ENCODE measurements at places on chromosomes 2 and 18.
A peak's percentile ranks its signal among the peaks of the same experiment; 100 is the strongest.

- DNase-seq = no peak
Measured at GRCh38 chr18:25798046-25798445, 292.4 kb downstream of the SS18 start.

- DNase-seq = no peak
Measured at GRCh38 chr2:163373496-163373895, 362.3 kb downstream of the FIGN start.

- DNase-seq = no peak
Measured at GRCh38 chr2:188235364-188235763, 56.3 kb upstream of the GULP1 start.

DNA sequence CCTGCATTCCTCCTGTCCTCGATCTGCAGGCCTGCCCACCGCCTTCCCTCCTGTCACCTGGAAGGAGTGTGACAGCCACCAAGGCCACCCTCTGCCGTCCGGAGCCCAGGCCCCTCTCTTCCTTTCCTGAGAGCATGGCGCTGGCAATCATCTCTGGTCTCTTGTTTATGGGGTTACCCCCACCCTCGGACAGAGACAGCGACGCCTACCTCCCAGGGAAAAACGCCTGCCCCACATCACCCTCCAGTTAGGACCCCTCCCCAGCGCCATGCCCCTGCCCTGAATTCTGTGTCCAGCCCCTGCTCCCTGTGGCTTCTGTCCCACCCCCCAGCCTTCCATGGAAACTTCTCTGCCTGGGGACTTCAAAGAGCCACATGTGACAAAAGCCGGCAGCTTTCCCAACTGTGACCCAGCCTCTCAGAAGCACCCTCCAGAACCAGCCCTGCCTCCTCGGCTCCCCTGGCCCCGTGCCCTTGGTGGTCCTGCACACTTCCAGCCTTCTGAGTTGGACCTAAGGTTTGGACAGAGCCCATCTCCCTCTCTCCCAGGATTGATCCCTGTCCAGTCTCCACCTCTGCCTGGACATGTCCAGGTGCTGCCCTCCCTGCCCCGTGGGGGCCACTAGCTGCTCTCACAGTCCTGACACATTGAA, 145.0 kb upstream of the HDAC4 start:
- no peak for DNase-seq

DNA sequence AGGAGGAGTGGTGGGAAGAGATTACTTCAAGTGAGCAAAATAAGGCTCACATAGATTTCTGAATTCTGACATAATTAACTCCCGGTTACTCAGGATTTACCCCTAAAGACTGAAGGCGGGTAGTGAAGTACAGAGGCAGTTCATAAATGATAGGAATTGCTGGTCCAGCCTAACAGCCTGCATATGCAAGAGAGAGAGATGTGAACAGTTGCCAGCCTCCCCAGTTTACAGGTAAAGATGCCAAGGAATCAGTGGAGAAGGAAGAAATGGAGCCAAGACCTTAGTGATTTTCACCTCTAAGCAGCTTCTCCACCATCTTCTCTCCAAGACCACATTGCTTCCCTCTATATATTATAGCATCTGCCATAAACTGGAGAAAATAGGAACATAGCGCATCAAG, 91.8 kb upstream of the THUMPD2 start:
- DNase-seq = no peak

GRCh38 chr2:117921520-117921919, 92.3 kb downstream of the CCDC93 start:
- no peak for DNase-seq

DNA sequence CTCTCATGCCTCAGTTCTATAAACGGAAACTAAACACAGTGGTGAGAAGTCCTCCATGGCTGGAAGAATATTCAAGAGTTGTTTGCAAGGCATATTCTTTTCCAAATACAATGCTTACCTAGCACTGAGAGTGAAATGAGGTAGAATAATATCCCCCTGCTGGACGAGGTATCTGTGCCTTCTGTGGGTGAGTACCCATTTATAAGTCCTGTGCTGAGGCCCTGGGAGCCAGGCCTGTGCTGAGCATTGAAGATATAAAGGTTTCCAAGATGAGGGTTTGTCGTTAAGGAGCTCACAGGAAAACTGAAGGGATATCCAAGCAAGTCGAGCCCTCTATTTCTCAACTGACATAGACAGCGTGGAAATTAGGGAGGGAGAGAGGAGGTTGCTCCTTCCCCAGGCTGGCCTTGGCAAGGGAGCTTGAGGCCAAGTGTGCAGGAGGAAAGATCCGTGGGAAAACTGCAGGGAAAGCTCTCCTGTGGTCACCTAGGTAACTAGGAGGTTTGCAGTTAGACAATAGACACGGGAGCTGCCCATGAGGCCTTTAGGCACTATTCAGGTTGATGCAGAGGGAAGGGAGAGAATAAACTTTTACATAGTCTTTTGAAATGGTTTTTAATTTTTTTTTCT, 17.6 kb downstream of the PTPRM start:
- DNase-seq = no peak

DNA sequence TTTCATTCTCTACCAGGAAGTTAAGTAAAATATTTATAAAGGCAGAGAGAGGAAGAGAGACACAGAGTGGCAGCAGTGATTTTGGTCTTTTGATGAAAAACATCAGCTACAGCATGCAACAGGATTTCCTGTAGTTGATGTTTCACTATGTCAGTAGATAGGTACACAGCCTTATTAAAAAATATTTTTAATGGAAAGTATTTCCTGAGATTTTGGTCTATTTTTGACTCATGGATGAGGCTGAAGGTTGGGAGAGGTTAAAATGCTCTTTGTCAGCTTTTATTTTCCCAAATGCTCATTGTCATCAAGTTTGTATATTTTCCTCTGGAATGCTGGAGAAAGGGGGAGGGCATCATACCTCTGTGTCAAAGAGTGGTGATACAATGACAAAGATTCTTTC, 1112.5 kb downstream of the CBLN2 start:
- DNase-seq = no peak

- DNase-seq = no peak
Measured at GRCh38 chr18:10465174-10465939, 10.9 kb downstream of the APCDD1 start.

GRCh38 chr2:207930747-207931146, 94.6 kb downstream of the PLEKHM3 start:
- no peak for DNase-seq

- no peak for DNase-seq
Measured at GRCh38 chr2:70255637-70256314, 2.2 kb upstream of the PCYOX1 start.

DNA sequence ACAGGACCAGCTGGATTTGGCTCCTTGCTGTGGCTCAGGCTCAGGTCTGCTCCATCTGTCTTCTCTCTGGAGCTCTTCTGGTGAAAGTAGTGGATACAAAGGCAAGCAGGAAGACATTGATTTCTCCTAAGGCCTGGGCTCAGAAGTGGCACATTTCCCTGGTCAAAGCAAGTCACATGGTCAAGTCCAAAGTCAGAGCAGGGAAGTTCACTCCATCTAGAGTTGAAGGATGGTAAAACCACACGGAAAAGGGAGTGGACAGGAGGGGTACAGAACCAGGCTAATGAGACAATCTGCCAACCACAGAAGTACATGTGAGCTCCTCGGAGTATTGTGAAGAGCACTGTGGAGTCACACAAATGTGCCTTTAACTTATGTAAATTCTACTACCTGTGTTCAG, 66.1 kb downstream of the MARCO start:
- peak; percentile 4 for DNase-seq

- DNase-seq = no peak
Measured at GRCh38 chr18:34911081-34911480, 130.1 kb upstream of the MAPRE2 start.

DNA sequence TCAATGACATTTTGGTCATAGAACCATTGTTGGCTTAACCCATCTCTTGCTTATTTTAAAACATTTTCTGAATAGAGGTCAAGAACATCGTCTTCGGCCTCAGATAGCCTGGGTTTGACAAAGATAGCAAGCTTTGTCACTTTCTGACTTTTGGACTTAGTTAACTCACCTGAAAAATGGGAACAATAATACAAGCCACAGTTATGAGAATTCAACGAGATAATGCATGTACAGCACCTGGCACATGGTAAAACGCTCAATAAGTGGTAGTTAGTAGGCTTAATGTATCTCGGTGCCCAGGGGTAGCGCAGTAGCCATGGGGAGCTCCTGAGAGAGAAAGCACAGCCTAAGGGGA, 446 bp upstream of the COPS7B start:
- no peak for DNase-seq

- no peak for DNase-seq
Measured at GRCh38 chr2:73000808-73001570, 70.5 kb downstream of the SFXN5 start.

DNA sequence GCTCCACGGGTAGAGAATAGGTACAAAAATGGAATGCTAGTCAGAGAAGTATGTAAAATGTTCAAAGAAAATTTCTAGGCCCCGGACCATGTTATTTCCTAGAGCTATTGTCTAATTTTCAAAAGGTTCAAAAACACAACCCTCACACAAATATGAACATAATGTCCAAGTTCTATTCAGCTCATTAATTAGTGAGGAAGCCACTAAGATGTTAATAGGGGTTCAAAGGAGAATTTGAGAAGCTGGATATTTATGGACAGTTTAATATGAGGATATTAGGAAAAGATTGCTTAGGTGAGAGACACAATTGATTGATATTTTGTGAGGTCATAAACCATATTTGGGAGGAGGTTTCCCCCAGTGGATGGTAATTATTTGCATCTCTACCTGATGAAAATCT, 710.6 kb upstream of the ID2 start:
- DNase-seq = no peak

- no peak for DNase-seq
Measured at GRCh38 chr2:30217644-30218337, 13.5 kb upstream of the LBH start.

DNA sequence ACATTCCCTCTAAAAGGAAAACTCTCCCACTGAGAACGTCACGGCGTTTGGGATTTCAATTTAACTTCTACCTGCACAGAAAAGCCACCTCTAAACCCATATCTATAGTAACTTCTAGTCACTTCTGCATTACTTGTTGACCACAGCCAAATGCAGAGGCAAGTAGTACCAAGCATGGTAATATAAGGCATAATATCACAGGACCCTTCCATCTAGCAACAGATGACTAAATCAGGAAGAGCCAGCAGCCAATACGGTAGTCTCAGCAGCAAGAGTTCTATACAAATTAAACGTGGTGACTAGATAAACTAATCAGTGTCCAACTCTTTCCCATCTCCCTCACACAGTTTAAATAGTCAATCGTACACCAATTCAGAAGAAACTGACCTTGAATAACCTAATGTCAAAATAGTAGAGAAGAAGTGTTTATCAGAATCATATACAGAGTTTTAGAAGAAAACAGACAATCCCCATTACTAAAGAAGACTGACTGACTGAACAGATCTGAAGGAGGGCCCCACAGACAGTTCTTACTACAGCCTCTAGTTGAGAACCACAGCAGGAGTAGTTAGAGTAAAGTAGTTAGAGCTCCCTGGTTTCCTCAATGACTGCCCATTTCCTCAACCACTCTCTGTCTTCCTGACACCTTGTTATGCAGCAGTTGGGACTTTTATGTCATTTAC, 30.0 kb downstream of the MEMO1 start:
- no peak for DNase-seq

- DNase-seq = peak; percentile 25
Measured at GRCh38 chr2:102268510-102269199, 42.7 kb upstream of the IL1RL1 start.

- no peak for DNase-seq
Measured at GRCh38 chr2:86082756-86083155, 22.9 kb downstream of the POLR1A start.

DNA sequence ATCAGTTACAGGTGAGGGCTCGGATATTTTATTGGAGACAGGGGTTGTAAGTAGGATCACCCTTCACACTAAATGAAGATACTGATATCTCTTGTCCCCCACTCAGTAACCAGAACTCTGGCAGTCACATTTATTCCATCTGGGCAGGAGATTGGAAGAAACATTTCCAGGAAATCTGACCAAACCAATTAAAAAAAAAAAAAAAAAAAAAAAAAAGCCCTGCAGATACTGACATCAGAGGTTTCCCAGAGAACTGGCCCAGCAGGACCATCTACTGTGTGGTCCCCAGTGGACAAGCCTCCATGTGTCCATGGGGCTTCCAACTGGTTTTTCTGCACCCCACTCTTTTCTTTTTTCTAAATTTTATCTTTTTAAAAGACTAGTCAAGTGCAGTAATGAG, 41.3 kb downstream of the SH2D6 start:
- DNase-seq = no peak

- DNase-seq = peak; percentile 86
Measured at GRCh38 chr18:55018602-55019001, 59.3 kb upstream of the CCDC68 start.

DNA sequence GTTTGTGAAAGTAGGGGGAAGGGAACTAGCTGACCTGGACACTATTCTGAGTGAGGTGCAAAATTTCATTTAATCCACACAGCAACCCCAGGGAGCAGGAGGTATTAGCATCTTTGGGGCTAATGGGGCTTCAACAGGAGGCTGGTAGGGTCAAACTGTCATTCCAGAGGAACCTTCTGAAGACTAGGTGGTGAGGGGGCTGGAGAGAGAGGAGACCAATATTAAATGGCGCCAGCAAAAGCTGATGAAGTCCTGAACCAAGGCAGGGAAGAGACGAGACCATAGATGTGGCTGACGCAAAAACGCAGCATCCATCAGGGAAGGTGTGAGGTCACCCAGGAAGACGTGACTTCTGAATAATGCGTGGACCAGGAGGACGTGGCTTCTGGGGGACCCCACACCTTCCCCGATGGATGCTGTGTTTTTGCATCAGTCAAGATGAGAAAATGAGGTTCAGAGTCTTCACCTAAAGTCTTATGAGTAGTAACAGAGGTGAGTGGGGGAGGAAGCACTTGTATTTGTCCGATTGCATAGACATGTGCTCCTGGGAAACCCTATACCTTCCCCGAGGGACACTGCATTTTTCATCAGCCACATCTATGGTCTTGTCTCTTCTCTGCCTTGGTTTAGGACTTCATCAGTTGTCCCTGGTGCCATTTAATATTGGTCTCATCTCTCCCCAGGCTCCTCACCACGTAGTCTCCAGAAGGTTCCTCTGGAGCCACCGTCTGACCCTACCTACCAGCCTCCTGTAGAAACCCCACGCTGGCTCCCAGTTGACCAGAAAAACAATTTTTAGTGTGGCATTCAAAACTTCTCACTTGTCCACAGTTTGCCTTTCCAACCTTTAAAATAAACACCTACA, 188.6 kb downstream of the MYCN start:
- no peak for DNase-seq

DNA sequence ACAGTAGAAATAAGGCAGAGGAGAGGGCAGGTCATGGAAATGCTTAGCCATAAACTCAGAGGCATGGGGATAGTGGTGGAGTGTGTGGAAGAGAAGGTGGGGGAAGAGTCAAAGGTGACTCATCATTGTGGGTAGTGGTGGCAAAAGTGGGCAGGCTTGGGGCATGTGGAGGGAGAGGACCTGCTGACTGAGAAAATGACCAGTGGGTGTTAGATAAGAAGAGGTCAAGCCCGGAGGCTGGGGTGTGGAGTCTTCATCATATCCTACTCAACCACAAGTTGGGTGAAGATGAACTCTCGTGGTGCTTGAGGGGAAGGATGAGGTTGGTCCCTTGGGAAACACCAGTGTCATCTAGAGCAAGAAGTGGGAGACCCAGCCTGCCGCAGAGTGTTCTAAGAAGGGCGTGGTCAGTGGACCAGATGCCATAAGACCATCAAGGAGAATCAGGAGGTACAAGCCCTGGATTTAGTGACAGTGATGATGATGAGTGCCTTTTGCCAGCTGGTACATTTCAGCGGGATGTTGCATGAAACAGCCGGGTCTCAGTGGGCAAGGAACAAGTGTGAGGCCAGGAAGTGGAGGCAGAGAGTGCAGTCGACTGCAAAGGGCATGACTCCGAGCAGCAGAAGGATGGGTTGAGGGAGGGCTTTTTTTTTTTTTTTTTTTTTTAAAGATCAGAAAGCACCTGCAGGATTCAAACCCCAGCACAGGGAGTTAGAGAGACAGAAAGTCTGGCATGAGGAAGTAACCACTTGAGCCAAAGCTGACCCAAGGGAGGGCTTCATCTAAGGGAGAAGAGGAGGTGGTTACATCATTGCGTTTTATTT, 122.6 kb upstream of the SPRED2 start:
- peak; percentile 67 for DNase-seq

Measured in EL (cell line).